ENCODE measurements at places on chromosomes 6 and 20.

- no peak for DNase-seq
Measured at GRCh38 chr20:56032251-56032650, 26.9 kb upstream of the CBLN4 start.

- no peak for DNase-seq
Measured at GRCh38 chr6:73491377-73491776, 29.5 kb downstream of the EEF1A1 start.

DNA sequence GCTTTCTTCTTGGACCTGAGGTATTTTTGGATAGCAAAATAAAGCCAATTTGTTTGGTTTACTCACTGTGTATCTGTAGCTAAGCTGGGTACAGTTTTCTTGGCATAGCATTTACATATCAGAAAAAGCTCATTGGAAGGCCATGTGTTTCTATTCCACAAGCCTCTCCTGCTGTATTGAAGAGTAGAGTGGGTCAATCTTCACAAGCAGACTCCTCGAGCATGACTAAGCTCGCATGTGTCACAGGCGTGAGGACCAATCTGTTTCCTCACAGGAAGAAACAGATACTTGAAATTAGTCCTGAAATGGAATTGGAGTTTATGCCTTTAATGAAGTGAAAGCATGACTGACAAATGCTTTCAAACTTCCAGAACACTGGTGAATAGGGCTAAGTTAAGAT, 1279.0 kb upstream of the MAP3K7 start:
- no peak for DNase-seq

GRCh38 chr20:36543184-36544133, 2.1 kb downstream of the MYL9 start:
- DNase-seq, result no peak

Measured in T-helper 17 cell (primary cell).